ENCODE measurements at places on chromosomes 3 and 15.

DNA sequence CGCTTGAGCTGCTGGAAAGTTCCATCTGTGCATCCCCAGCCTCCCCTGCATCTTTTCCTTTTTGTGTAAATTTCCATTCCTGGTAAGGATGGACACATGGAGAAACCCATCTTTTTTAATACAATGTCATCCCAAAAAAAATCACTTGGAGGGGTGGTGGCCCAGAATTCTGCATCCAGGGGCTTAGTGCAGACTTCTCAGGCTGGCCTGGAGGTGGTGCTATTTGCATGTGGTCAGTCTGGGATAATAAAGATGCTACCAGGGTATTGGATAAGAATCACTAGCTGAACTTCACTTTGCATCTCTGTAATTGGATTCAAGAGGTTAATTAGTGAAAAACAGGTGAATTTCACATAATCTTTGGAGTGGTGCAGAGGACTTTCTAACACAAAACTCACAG is 1.8 kb upstream of the ZSCAN2 start:
- peak; percentile 84 for DNase-seq

GRCh38 chr15:69407719-69408400 is 6.3 kb upstream of the KIF23 start:
- DNase-seq, result no peak

GRCh38 chr3:44468572-44469520 is 8.6 kb downstream of the ZNF445 start:
- peak; percentile 54 for DNase-seq

DNA sequence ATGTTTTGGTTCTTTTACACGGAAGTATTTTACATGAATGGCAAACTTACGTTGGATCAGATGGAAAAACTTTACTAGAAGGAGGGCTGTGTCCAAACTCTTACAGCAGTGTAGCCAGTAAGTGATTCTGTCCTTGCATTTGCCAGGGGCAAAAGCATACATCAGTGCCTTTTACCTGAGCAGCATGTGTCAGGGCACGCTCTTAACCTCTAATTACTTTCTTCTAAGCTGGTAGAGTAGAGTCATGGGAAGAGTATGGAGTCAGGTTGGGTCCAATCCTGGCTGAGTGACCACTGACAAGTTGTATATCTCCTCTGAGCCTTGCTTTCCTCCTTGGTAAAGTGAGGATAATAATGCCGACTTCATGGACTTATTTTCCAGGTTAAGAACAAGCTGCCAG is 47.1 kb downstream of the RYR3 start:
- no peak for DNase-seq

DNA sequence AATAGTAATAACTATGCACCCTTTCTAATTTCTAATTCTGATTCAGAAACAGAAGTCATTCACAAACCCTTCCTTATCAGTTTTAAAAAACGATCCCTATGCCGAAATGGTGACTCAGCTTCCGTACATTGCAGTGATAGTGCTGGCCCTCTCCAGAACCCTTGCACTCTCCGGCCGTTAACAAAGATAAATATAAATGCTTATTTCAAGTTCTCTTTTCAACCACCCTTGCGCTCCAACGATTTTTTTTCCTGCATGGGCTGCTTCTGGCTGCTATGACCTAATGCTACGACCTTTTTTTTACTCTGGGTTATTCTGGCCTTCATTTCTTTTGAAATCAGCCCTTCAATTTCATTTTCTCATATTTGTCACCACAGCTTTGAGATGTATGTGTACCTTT is 646.2 kb downstream of the NTRK3 start:
- peak; percentile 66 for DNase-seq

GRCh38 chr15:31605467-31605931 is 278.9 kb downstream of the KLF13 start:
- peak; percentile 6 for DNase-seq

GRCh38 chr15:68441045-68441743 is 9.2 kb upstream of the ITGA11 start:
- no peak for DNase-seq

- DNase-seq, result no peak
Observed at GRCh38 chr15:26630857-26631256, 142.0 kb downstream of the GABRB3 start.

- peak; percentile 76 for DNase-seq
Observed at GRCh38 chr3:106826791-106827311, 550.4 kb upstream of the CCDC54 start.

- DNase-seq, result no peak
Observed at GRCh38 chr3:10160346-10160745, 4.4 kb upstream of the IRAK2 start.

GRCh38 chr3:176937541-176937940 is 259.7 kb downstream of the TBL1XR1 start:
- DNase-seq, result peak; percentile 69

- no peak for DNase-seq
Observed at GRCh38 chr15:23823508-23823907, 136.4 kb upstream of the NDN start.

DNA sequence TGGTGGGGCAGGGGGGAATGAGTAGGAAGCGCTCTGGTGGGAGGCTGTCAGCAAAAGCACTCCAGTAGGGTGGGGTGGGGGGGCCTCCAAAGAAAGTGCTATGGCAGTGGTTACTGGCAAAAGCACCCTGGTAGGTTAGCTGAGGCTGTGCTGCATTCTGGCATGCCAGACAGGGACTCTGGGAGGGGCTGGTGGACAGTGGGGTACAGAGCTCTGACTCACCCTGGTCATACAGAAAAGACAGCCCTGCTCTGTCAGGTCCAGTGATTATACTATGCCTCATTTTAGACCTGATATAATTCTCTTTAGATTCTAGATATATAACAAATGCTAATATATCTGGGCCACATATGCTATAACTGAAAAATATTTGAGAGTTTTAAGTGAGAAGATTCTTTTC is 82.8 kb upstream of the CPNE4 start:
- DNase-seq, result no peak

DNA sequence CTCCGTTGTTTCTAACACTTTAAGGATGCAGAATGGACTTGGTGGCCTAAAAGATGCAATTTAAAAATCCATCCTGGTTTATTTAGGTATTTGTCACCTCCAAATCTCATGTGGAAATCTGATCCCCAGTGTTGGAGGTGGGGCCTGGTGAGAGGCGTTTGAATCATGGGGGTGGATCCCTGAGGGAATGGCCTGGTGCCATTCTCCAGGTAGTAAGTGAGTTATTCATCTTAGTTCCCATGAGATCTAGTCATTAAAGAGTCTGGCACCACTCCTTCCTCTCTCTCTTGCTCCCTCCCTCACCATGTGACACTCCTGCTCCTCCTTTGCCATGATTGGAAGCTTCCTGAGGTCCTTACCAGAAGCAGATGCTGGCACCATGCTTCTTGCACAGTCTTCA is 339.1 kb downstream of the NTRK3 start:
- DNase-seq, result no peak

GRCh38 chr3:54536450-54536849 is 391.4 kb downstream of the LRTM1 start:
- no peak for DNase-seq

GRCh38 chr15:52790169-52790708 is at the start of gene ONECUT1:
ONECUT1 (minus strand) TSS chr15:52790336; CDS start chr15:52789884, 452 bp downstream.
- peak; percentile 19 for DNase-seq

- no peak for DNase-seq
Observed at GRCh38 chr3:136105044-136105443, 91.1 kb downstream of the MSL2 start.

DNA sequence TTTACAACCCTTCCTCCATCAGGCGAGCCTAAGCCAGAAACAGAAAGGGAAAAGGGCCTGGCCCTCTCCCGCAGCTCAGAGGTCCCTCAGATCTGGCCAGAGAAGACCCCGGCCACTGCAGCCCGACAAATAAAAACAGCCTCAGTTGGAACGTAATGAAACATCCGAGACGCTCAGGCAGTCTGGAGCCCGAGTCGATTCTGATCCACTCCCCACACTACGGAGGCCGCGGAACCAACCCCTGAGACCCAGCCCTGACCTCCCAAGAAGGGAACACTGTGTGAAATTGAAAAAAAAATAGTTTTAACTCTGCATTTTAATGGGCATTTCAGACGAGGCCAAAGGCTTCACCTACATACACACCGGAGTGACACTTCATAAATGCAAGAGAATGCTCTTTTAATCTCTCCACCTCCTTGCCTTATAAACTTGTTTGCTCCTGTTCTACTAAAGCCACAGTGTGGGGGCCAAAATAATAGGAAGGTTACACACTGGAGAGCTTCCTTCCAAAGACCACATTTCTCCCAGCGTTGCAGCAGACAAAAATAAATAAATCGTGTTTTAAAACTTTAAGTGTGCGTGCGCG is 3.7 kb downstream of the MEIS2 start:
- no peak for DNase-seq

GRCh38 chr3:29805757-29806156 is 524.9 kb downstream of the RBMS3 start:
- DNase-seq, result peak; percentile 35

DNA sequence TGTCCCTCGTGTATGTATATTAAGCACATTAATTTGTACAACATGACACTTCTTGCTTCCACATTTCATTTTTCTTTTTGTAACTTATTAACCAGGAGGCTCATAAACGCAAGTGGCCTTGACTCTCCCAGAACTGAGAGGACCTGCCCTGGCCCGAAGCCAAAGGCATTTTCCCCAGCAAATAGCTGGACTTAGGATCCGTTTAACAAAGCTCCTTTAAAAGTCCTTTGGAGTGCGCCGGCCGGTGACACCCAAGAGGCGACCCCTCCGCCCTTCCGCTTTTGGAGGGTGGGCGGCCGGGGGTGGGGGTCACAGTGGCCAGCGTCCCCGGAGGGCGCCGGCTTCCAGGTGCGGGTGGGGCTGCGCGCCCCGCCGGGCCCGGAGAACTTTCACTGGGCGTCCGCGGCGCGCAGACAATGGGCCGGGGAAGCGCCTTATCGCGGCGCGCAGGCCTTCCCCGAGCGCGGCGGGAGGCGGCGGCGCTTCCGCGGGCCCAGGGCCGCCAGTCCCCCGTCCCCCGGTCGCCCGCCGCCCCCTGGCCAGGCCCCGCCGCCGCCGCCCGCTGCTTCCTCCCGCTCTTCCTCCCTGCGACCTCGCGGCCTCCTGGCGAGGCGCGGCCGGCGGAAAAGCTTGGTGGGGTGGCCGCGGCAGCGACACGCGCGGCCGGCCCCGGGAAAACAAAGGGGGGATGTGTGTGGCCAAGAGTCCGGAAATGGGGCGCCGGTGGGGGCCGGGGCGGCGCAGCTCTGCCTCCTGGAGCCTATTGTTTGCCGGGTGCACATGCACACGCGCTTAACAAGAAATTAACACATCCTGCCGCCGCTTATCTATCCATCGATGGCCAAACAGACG is 613.4 kb downstream of the MCTP2 start:
- peak; percentile 50 for DNase-seq

DNA sequence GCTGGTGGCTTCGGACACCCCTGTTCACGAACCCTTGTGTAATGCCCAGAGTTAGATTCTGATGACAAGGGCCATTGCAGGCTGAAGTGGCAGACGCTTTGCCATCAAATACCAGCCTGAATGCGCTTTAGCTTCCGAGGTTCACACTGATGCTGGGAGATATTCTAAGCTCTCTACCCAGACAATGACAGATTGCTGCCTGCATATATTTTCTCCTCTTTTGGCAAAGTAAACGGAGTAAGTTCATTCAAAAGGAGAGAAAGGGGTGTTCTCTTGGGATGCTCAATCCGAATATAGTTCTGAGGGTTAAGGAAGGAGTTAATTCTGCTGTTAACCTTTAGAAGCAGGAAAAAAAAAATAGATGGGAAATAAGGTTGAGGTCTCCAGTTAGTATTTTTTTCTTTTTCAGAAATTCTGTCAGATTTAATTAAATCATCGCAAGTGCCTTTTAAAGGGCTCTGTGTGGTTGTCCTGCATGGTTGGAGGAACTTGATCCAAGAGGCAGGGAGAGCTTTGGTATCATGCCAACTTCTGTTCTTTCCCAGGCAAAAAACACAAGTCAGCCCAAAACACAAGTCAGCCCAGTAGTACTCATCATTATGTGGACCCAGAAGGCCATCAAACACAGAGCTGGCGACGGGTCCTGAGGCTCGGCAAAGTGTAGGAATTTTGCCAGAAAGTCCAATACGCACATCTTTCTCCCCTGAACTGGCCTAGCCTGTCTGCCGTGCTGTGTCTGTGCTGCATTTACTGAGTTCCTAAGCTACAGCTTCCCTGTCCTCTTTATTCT is 70.9 kb upstream of the ST8SIA2 start:
- no peak for DNase-seq

GRCh38 chr3:133453383-133453782 is 53.5 kb downstream of the BFSP2 start:
- DNase-seq, result no peak

- no peak for DNase-seq
Observed at GRCh38 chr15:45785897-45786296, 151.1 kb downstream of the SQOR start.

- no peak for DNase-seq
Observed at GRCh38 chr3:32146746-32147211, 40.4 kb downstream of the GPD1L start.

DNA sequence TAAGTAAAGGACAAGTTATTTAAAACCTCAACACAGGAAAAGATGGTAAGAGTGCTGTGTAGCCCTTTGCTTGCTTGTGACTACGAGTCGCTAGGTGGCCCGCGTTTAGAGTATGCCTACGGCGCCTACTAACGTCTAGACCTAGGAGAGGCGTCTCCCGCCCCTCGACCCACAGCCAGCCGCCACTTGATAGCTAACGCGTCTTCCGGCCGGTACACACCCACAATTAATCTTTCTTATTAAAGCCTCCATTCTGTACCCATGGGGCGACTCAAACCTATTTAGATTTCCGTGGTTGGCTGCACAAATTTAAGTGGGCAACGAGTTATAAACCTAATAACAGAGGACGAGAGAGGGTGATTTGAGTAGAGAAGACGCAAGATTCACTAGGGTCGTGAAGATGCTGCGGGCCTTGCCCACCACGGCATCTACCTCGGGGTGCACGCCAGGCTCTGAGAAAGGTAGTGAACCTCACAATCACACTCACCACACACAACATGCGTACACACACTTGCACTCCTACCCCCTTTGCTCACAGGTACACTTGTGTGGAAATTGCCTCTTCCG is 12.0 kb downstream of the SOX2 start:
- no peak for DNase-seq

DNA sequence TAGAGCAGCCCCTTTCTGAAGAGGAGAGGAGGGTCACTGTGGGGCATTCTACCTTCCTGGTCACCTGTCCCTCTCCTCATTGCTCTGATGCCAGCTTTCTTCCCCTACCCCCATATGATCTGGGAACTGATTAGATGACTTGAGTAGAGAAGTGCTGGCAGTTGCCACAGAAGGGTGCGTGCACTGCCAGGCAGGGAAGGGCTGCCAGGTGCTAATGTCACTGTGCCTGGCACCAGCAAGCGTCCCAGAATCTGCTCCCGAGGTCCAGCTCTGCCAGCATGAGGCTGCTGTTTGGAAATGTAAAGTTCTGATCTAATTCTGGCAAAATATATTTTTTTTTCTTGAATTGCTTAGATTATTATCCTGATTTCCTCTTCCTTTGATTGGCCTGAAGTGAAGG is 52.8 kb downstream of the PPM1L start:
- DNase-seq, result no peak

- DNase-seq, result no peak
Observed at GRCh38 chr15:31217067-31217466, 109.6 kb upstream of the KLF13 start.

GRCh38 chr15:100727291-100727851 is 125.0 kb downstream of the ASB7 start:
- DNase-seq, result no peak

- no peak for DNase-seq
Observed at GRCh38 chr15:100115066-100115710, 226.6 kb downstream of the ADAMTS17 start.

Data from choroid plexus epithelial cell (primary cell).